ENCODE measurements at places on chromosomes 3 and 15.

- no peak for DNase-seq
These were observed 9.2 kb downstream of the BTBD1 start for GRCh38 chr15:83057696-83058376.

DNA sequence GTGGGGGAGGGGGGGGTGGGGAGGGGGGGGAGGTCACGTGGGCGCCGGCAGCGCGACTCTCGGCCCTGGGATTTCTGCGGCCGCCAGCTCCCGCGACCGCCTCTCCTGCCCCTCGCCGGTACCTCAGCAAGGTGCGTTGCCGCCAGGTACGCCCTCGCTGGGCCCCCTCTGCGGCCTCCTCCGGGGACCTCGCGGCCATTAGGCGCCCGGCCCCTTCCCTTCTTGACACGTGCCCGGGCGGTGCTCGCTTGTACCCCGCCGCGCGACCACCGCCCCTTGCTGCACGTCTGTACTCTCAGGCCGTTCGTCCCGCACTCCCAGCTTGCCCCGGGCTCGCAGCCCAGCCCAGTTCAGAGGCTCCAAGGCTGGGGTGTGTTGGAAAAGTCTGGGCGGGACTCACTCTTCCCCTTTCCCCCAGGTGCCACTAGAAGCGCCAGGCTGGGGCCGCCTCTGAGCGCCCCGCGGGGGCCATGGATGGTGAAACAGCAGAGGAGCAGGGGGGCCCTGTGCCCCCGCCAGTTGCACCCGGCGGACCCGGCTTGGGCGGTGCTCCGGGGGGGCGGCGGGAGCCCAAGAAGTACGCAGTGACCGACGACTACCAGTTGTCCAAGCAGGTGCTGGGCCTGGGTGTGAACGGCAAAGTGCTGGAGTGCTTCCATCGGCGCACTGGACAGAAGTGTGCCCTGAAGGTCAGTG is at the start of gene MAPKAPK3:
TSS of gene MAPKAPK3 (plus strand) at position 56 of the 696 bp plus-strand sequence. CDS start at position 471, 415 bp downstream.
- peak; percentile 67 for DNase-seq

DNA sequence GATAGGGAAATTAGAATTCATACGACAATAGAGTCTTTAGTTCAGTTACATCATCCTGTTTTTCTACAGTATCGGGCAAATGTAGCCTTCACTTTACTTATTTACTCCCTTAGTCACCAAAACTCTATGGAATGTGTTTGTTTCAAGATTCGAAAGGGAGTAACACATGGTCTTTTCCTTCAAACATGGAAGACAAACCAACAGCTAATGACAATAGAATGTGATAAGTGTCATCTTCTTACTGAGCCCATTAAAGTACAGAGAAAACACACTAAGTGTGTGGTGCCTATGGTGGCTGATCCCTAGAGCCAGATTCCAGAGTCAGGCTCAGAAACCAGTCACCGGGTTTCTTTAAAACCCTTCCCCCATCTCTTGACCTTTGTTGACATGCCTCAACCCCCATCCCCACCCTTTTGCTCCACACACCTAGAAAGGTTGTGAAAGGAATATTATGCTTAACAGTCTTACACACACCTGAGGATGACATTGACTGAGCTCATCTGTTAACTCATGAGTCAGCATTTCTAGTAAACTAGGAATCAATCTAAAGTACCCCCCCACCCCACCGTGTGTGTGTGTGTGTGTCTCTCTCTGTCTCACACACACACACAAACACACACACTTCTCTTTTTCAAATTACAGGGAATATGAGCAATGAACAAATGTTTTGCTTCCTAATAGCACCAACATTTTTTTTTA is 549.6 kb upstream of the CCDC54 start:
- DNase-seq: peak; percentile 20

DNA sequence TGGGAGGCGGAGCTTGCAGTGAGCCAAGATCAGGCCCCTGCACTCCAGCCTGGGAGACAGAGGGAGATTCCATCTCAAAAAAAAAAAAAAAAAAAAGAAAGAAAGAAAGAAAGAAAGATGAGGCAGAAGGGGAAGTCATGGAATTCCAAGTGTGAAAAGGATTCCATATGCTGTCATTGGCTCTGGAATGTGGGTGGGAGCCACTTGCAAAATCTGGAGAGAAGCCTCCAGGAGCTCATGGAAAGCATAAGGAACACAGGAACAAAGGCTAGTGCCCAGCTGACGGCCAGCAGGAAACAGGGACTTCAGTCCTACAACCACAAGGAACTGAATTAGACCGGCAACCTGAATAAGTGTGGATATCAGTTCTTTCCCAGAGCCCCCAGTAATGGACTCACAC is 12.5 kb upstream of the TRAK1 start:
- no peak for DNase-seq

- no peak for DNase-seq
These were observed 38.4 kb upstream of the PHLDB2 start for GRCh38 chr3:111820651-111821050.

All from Karpas-422 (cell line).